CD4-positive, alpha-beta T cell treated with Interleukin-2 at 100 ng/mL for 4 hours (primary cell): ENCODE measurements at places on chromosomes 12 and 14.
A peak's percentile ranks its signal among the peaks of the same experiment; 100 is the strongest.

GRCh38 chr12:55829967-55830600, 697 bp upstream of the DNAJC14 start:
- DNase-seq, result peak; percentile 16

- no peak for DNase-seq
These were observed 32.7 kb downstream of the MED6 start for GRCh38 chr14:70567791-70568190.

DNA sequence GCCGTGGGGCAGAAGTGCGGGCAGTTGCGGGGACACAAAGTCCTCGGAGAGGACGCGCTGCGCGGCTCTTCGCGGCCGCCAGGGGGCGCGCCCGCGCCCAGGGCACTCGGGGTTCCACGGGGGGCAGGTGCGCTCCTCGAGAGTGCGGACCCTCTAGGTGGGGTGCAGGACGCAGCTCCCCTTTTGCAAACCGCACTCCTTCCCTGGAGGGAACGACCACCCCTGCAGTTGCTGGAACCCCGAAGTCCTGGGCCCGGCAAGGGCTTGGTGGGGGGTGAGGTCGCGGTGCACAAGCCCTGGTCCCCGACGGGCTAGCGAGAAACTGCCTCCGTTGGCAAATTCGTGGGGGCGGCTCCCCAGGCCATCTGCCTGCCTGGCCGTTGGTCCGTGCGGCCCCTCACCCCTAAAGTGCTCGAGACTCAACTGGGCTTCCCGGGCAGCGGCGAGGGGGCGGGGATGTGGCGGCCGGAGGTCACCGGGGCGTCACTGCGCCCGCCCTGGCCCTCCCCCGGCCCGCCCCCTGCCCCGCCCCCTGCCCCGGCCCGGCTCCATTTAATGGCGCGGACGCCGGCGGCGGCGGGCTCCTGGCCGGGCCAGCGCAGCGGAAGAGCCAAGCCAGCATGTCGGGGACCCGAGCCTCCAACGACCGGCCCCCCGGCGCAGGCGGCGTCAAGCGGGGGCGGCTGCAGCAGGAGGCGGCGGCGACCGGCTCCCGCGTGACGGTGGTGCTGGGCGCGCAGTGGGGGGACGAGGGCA, at the start of gene ADSS1:
ADSS1 (plus strand) TSS at position 579 of the 756 bp plus-strand sequence; CDS start at position 621, 42 bp downstream.
- peak; percentile 48 for DNase-seq

DNA sequence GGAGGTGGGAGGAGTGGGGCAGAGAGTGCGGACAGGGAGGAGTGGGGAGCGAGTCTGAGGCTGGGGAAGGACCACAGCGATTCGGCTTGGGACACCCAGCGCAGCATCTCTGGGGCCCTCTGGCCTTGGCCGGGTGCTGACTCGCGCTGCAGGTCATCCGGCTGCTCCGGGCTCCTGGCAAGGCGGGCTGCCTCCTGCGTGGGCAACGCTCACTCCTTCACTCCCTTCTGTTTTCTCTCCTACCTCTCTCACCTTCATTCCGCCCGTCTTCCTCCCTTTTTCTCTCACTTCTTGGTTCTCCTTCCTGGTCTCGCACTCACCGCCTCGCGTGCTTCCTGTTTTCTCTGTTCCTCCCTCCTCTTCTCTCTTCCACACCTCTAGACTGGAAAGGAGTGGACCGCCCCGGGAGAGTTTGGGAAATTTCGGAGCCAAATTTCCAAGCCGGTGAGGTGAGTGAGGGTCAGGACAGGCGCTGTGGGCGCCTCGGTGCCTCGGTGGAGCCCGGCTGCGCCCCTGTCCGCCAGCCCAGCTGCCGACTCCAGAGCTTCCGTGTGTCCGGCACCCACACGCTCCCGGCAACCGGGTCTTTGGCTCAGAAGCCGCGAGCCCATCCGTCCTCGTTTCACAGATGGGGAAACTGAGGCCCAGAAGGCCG, 86.7 kb downstream of the B4GALNT3 start:
- no peak for DNase-seq

DNA sequence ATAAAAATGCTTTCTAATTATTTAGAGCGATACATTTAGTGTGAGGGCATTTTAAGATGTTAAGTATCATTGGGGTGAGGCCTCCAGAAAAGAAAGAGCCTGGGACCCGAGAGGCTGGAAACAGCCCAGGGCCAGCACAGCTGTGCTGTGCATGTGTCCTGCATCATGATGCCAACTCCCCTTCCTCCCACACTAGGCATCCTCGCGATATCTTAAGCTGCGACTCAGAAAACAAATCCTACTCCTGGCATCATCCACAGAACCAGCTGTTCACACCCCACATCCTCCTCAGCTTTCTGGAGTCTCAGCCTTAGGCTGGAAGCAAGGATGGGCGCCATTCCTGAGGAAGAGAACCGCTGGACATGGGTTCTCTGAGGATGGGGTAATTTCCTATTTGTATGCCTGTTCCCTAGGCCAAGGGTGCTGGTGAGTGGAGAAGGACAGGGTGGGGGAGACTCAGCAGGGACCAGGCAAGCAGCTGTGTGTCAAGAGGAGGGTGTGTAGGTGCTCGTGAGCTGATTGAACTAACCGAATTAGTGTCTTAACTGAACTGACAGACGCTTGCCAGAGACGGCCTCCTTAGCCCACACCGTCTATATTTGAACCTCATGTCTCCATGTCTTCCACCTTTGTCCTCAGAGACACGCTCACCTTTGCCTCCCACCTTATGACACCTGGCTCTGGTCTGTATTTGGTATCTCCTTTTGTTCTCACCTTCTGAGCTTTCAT, 15.6 kb upstream of the MCRS1 start:
- DNase-seq, result no peak

DNA sequence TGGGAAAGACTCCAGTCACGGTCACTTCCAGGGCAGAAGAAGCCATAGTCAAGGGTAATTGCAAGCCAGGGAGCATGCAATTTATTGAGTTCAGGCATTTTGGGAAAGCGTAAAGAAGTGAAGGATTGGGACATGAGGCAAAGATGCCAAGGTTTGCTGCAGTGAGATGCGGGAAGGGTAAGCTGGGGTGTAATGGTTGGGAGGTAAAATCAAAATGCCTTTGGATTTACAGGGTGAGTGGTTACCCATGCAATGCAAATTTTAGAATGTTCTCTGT, 167.5 kb downstream of the BRMS1L start:
- no peak for DNase-seq

DNA sequence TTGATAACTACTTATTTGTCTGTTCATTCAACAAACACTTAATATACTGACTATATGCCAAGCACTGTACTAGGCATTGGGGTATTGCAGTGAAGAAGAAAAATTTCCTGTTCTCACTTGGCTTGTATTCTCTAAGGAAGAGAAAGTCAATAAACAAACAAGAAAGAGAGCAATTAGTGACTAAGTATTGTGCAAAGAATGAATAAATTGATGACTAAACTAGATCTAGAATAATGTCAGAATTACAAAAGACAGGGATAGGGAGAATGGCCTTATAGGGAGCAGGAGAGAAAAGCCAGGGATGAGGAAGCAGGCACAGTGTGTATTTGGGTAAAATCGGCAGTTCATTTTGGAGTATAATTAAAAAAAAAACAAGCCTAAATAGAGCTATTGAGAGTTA, 4.2 kb upstream of the LIN7A start:
- DNase-seq, result no peak

DNA sequence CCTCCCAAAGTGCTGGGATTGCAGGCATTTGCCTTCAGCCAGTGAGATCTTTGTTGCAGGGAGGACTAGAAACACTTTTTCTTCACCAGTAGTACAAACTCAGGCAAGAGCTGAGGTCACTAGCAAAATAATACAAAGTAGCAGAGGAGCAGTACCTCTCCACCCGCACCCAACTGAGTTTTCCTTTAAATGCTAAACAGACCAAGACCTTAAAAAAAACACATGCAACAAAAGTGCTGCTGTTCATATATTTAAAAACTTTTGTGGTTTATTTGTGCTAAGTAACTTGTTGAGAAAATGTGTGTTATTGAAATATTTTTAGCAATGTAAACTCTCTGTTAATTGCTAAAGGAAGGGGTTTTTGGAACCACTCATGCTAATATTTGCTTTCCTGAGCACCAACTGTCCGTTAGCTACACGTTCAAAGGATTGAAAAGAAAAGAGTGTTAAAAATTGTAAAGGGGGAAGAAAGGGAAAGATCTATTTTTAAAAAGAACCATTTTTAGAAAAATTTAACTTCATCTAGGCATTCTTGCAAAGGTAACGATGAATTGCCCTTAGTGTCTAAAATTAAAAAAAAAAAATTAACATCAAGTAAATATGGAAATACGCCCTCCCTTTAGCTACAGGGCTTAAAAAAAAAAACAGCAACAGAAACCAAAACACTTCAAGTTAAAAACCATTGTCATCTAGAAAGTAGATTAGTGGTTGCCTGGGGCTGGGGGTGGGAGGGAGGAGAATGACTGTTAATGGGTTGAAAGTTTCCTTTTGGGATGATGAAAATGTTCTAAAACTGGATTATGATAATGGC, 114.0 kb upstream of the KRAS start:
- DNase-seq, result no peak

GRCh38 chr12:93427779-93428564, 13.8 kb downstream of the UBE2N start:
- no peak for DNase-seq

DNA sequence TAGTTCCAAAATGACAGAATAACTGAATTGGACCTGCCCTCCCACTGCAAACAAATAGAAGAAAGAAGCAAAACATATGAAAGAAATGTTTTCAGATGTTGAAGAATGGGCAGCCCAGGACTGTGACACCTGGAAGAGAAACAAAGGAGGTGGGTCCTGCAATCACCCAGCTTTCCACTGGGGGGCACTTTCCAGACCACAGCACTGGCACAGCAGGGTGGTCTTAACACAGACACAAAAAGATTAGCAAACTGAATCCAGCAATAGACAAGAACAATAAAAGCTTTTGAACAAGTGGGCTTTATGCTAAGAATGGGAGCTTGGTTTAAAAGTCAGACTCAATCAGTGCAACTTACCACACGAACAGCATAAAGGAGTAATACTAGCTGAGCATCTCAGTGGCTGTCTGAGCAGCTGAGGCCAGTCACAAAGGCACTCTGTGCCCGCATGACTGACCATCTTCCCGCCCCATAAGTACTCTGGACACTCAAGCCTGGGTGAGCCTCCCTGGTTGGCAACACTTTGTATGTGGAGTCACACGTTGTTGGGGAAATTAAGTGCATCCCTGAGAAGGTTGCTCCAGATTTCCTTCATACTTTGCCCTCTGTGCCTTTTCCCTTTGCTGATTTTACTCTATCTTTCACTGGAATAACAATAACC, 27.7 kb downstream of the JKAMP start:
- DNase-seq, result no peak

DNA sequence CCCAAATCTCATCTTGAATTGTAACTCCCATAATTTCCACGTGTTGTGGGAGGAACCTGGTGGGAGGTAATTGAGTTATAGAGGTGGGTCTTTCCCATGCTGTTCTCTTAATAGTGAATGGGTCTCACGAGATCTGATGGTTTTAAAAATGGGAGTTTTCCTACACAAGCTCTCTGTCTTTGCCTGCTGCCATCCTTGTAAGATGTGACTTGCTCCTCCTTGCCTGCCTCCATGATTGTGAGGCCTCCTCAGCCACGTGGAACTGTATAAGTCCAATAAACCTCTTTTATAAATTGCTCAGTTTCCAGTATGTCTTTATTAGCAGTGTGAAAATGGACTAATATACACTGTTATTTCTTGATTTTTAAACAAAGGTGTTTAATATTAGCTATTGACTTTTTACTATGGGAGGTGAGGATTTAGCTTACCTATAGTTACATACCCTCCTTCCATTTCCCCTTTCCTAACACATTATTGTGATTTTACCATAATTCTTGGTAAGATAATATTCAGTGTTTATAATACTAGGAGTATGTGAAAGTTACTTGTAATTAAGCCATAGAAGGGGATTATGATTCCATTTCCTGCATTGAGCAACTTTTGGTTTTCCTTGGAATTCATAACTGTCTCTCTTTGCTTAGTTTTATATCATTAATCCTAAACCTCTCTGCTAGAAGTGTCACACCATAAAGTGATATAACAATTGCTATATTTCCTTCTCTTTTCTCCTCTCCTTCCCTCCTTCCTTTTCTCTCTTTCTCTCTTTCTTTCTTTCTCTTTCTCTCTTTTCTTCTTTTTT, 151.0 kb upstream of the KRAS start:
- DNase-seq, result no peak

- DNase-seq, result no peak
These were observed 96.4 kb upstream of the DCD start for GRCh38 chr12:54744590-54744989.

- no peak for DNase-seq
These were observed 364.7 kb downstream of the APAF1 start for GRCh38 chr12:99009654-99010296.

DNA sequence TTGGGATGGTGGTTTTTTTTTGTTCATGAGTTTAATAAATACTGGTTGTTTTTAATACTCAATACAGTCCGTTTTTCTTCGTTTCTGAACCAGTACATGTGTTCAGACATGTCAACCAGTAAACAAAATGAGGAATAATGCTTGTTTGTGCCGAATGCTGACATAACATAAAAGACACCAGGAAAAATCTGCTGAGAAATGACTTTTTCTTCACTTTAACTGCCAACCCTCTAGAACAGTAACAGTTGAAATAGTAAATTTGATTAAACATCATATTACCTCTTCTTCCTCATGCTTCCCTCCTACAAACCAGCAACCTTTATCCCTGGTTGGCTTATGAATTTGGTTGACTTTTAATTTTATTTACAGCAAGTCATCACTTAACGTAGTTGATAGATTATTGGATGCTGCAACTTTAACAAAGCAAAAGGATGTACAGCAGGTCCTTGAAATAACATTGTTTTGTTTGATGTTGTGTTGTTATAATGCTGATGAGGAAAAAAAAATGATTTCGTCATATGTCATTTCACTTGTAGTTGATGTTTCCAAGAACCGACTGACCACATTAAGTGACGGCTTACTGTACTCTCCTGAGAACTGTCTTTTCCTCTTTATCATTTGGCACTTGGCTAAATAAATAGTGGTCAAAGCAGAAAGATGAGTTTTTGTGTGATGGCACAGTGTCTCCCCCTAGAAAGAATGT, 340.5 kb downstream of the TMTC2 start:
- no peak for DNase-seq

DNA sequence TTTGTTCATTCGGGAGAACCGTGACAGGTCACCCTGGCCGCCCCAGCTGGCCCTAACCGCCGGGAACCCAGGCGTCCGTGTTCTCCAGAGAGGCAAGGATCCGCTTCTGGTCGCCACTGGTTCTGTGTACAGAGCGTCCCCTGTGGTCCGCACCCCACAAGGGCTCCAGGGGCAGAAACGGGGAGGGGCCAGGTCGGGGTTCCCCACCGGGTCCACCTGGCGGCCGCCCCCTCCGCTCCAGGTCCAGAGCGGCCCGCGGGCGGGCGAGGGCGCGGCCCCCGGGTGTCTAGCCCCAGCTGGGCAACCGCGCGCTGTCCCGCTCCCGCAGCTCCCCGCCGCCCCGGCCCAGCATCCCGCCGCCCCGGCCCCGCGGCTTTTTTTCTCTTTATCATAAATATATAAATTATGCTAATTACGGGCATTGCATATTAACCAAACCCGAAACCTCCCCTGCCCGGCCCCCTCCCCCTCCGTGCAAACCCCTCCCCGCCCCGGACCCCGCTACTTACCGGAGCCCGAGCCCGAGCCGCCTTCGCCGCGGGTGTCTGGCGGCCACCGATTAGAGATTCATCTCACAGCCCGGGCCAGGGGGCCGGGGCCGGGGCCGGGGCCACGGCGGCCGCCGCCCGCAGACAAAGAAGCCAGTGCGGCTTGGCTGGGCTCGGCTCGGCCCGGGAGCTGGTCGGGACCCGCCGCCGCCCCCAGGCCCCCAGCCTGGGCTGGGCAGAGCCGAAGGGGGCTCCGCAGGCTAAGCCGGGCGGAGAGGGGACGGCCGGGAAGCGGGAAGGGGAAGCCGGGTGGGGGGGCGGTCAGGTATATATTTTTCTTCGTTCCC, 512 bp downstream of the POU6F1 start:
- peak; percentile 53 for DNase-seq

GRCh38 chr14:99790201-99790977, 2.8 kb upstream of the EML1 start:
- no peak for DNase-seq

- DNase-seq, result no peak
These were observed 51.0 kb upstream of the NAP1L1 start for GRCh38 chr12:76135456-76135855.
